ENCODE measurements at places on chromosomes 6 and 20.
A peak's percentile ranks its signal among the peaks of the same experiment; 100 is the strongest.

GRCh38 chr6:159890792-159891191 lies at the start of gene MAS1:
Gene MAS1, plus strand, starts transcription at chr6:159890988. Its CDS starts 15,968 bp downstream, at chr6:159906956.
- DNase-seq = no peak

- peak; percentile 68 for DNase-seq
Observed at GRCh38 chr20:63973636-63974401, 4.1 kb upstream of the ZNF512B start.

DNA sequence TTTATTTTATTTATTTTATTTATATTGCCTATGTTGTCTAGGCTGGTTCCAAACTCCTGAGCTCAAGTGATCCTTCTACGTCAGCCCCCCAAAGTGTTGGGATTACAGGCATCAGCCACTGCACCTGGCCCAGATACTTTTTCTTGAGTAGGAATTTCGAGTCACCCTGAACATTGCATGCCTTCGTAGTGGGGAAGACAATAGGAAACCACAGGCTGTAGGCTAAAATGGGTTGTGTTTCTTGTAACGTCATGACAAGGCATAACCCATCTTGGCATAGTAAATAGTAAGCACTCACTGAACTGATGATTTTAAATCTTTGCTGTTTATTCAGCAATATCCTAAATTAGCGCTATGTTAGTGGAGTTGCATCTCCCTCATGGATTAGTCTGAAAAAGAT lies 34.9 kb downstream of the PTPN1 start:
- no peak for DNase-seq

GRCh38 chr6:72595812-72596211 lies 26.1 kb upstream of the KCNQ5 start:
- DNase-seq = no peak

DNA sequence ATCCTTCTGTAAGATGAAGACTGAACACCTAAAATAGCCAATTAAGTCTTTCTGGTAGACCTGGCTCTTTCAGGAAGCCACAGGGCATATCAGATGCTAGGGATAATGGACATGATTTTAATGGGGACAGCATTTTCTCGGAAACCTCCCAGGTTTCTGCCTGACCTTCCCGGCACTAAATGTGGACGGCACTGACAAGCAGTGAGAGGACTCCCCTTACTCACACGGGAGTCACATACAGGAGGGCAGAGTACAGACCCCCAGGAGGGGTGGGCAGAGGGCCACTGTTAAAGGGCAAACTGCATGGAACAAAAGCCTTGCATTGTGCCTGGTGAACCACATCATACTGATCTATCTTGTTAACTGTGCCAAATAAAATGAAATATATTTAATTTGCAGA lies 19.9 kb downstream of the PSMG4 start:
- DNase-seq = no peak

DNA sequence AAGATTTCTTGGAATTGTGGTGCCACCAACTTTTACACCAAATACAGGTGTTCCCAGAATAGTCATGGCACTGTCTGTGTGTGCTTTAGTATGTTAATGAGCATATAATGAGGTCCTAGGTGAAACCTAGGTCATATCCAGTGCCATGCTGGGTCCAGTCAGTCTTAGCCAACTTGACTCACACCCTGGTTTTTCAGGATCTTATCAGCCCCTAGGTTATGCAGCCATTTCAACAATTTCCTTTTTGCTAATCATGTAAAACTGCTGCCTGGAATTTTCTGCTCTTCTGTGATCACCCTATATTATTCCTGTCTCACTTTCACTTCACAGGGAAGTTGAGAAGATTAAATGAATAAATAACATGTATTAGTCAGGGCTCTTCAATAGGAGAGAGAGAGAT lies 23.7 kb downstream of the SDHAF4 start:
- DNase-seq = no peak

GRCh38 chr20:29689411-29690225 lies 1567.8 kb upstream of the DEFB115 start:
- no peak for DNase-seq

- DNase-seq = no peak
Observed at GRCh38 chr20:43375591-43375990, 82.1 kb upstream of the SRSF6 start.

DNA sequence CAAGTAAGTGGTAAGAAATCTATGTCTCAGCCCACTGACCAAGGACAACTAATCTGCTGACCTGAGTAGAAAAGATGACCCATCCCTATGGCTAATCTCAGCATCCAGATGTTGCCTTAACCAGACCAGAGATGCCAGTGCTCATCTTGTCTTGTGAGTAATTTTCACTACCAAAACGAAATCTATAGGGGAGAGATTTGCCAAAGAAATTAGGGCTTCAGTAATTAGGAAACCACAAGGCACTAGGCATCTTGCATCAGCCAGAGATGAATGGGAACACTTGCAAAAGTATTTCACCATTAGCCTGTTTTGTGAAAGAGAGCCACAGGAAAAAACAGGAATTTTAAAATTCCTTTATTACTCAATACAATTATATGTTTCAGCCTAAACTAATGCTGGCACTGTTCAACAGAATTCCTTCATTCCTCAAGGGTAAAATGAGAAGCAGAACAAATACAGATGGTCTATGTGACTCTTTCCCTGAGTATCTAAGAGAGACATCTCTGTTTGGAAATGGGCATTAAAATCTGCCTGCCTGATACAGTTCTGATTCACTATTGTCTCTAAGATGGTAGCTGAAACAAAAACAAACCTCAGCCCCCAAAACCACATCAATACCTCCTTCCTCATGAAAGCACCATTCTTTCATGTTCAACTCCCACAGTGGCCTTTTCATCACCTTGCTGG lies 87.8 kb downstream of the GMDS start:
- no peak for DNase-seq

DNA sequence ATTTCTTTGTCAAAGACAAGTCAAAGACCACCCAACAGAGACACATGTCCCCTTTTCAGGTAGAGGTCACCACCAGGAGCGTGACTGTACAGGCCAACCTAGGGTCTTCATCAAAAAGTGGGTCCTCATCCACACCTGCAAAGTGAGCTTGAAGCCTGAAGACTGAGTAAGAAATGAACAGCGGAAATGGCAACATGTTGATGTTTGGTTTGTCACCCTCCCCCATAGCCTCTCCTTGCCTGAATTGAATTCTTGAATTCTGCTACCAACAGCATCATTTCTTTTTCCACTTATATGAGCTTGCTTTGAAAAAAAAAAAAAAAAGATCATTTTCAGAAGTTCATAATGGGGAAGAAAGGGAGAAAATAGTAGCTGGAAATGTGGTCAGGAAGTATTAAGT lies 104.4 kb downstream of the NFATC2 start:
- no peak for DNase-seq

DNA sequence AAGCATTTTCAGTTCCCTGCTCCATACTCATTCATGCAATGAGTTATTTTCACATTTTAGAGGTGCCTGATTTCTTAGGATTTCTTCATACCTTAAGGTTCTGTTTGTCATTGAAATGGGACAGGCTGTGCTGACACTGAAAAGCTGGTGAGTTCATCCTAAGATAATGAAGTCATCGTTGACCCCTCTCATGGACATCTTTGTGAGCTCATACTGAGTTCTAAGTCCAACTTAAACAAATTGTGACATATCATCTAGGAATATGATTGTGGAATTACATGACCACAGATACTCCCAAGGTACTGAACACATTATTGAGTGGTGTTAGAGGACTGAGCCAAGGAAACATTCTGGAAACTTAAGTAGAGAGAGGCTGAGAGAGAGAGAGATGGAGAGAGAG lies 224.8 kb upstream of the JAG1 start:
- no peak for DNase-seq

- no peak for DNase-seq
Observed at GRCh38 chr6:112603726-112604125, 256.6 kb downstream of the RFPL4B start.

- DNase-seq = peak; percentile 70
Observed at GRCh38 chr20:25247956-25248785, at the start of gene PYGB. Gene PYGB, plus strand, starts transcription at chr20:25248085. Its CDS starts 94 bp downstream, at chr20:25248179.

DNA sequence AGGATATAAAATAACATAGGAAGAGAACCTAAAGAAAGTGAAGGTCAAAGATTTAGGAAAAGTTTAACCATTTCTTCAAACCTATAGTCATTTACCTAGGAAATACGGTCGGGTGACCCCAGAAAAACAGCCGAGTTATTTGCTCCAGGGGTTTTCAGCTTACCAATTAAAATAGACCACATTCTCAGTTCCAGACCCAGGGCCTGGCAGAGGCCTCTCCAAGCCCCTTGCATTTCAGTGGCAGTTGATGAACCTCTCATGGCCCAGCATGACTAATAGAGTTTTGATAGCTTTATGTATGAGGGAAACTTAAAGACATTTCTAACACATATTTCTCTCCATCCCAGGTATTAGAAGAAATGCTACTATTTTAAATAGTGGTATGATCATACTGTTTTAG lies 113.5 kb downstream of the OGFRL1 start:
- no peak for DNase-seq

DNA sequence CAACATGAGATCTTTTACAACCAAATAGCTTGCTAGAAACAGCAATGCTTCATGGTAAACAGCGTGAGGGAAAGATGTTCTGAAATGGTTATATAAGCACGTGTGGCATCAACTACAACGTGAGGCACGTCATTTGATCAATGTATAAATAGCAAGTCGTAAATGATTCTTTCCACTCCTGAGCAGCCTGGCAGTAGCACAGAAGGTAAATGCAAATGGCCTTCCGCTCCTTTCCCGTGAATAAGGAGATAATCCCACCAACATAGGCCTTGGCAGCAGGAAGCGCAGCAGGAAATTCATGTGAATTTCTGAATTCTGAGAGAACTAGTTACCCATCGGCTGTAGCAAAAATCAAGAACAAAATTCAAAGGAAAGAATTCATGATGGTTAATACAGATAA lies 17.0 kb downstream of the RPS6KA2 start:
- no peak for DNase-seq
